Aorta (tissue), 5 donors: ENCODE measurements at places on chromosomes 4 and X. TPM values are rescaled to one million over a fixed set of nuclear protein-coding genes. Genes with fewer than 3 reads are reported as not detected.

GRCh38 chr4:14338585-14339265 lies 663.6 kb upstream of the CPEB2 start:
- DNase-seq = no peak
- no peak overlapping the region for H3K4me3 ChIP-seq
- H3K36me3 ChIP-seq = no peaks in the 10 kb centered on the region

The TMEM255A gene
- 1.3 TPM for total RNA-seq

The ODAM gene
- not detected for total RNA-seq

GRCh38 chrX:78944351-78944750 lies 840 bp upstream of the P2RY10 start:
- H3K27ac ChIP-seq = no peak overlapping the region
- no peak overlapping the region for H3K4me3 ChIP-seq
- H3K27me3 ChIP-seq = no peaks in the 10 kb centered on the region
- DNase-seq = no peak

- no peak overlapping the region for H3K27ac ChIP-seq
- no peaks in the 10 kb centered on the region for H3K27me3 ChIP-seq
- H3K36me3 ChIP-seq = no peaks in the 10 kb centered on the region
- no peak overlapping the region for H3K4me3 ChIP-seq
- no peaks in the 10 kb centered on the region for H3K4me1 ChIP-seq
- DNase-seq = peak; percentile 10
Measured at GRCh38 chr4:2057382-2058065, 1.6 kb upstream of the NAT8L start.

The TECRL gene
- not detected for total RNA-seq

DNA sequence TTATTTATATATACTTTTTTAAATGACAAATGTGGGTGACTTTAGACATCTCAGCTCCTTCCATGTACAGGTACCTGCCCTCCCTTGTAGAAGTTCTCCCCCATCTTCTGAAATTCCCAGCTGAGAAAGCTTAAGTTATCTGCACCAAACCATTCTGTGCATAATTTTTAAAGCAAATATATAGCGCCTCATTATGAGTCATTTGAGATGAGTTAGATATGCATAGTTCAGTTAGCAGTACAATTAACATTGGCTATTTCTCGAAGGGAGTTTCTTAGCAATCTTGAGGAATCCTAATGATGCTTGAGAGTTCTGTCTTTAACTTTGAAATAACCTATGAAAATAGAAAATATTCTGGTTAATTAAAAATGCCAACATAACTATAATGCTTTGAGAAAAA lies 19.4 kb upstream of the UFSP2 start:
- H3K4me1 ChIP-seq = no peaks in the 10 kb centered on the region
- H3K27me3 ChIP-seq = no peaks in the 10 kb centered on the region
- H3K27ac ChIP-seq = no peak overlapping the region
- DNase-seq = no peak

The RAB40AL gene
- 2.9 TPM for total RNA-seq

GRCh38 chr4:176189891-176190795 lies 5.2 kb downstream of the SPATA4 start:
- DNase-seq = no peak
- H3K4me1 ChIP-seq = peaks cover 6% of the 10 kb centered on the region
- no peaks in the 10 kb centered on the region for H3K27me3 ChIP-seq
- no peak overlapping the region for H3K4me3 ChIP-seq
- no peak overlapping the region for H3K27ac ChIP-seq

GRCh38 chrX:115913575-115913974 lies 257.0 kb upstream of the AGTR2 start:
- no peak overlapping the region for H3K4me3 ChIP-seq
- no peaks in the 10 kb centered on the region for H3K36me3 ChIP-seq
- no peak overlapping the region for H3K27ac ChIP-seq
- no peaks in the 10 kb centered on the region for H3K27me3 ChIP-seq
- no peak for DNase-seq
- no peaks in the 10 kb centered on the region for H3K4me1 ChIP-seq
